Right kidney (tissue), 9 donors: ENCODE measurements at places on chromosomes 2 and 18.

DNA sequence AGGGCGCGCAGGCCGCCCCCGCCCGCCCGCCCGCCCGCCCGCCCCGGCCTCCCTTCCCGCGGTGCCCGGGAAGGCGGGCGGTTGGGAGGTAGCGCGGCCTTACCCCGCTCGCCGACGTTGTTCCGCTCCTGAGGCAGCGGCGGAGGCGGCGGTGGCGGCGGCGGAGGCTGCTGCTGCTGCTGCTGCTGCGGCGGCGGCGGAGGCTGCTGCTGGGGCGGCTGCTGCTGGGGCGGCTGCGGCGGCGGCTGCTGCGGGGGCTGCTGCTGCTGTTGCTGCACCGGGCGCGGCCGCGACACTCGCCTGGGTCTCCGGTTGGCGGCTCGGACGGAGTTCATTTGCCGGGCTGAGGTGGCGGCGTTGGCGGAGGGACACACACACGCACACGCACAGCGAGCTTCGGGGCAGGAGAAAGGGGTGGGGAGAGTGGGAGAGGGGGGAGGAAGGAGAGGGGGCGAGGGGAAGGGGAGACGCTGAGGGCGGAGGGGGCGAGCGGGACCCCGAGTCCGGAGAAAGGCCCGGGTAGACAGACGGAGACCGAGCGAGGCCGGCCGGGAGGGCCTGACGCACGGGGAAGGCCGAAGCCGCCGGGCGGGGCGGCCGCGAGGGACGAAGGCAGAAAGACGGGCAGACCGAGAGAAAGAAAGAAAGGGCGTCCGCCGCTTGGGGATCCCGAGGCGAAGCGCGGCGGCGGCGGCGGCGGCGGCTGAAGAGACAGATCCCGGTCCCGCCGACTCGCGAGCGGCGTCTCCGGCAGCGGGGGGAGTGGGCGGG lies 727 bp downstream of the FBXO11 start:
- no peak for DNase-seq

GRCh38 chr2:84940088-84940470 lies 30.9 kb upstream of the KCMF1 start:
- no peak for DNase-seq

DNA sequence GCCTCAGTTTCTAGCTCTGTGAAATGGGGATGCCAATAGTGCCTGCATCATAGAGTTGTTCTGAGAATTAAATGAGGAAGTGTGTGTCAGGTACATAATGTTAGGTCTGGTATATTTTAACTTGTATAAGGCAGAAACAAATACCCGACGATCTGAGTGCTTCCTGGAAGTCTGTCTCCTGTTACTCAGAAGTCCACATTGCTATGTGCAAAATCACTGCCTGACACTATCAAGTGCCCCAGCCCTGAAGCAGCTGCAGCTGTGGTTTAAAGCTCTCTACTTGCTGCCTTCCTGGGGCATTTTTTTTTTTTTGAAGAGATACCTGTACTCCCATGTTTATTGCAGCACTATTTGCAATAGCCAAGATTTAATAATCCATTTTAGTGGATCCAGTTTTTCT lies 125.3 kb downstream of the SLC4A3 start:
- no peak for DNase-seq

DNA sequence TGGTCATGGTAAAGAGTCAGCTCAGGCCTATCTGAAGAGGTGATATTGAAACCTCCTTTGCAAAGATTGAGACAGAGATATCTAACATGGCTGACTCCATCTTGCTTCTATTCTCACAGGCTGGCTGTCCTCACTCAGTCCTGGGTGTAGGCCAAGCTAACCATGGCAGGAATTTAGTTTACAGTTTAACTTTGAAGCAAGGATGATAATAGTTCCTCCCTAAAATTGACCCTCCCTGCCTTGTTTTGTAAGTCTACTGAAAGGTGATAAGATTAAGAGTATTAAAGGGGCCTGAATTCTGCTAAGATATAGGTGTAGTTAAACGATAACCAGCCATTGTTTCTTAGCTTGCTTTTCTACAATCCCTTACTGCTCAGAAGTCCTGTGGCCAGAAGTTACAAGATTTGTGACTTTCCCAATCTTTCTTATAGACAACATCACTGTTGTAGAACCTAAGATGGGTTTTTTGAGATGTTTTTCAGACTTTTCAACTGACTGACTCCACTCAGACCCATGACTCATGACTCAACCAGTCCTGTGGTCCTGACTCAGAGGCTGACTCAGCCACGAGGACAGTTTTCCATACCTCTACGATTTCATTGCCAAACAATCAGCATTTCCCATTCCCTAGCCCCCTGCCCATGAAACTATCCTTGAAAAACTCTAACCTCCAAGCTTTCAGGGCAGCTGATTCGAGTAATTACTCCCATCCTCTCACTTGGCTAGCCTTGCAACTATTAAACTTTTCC lies 195.7 kb upstream of the SESTD1 start:
- DNase-seq, result no peak

GRCh38 chr18:73681912-73682311 lies 465.7 kb downstream of the FBXO15 start:
- DNase-seq, result no peak

DNA sequence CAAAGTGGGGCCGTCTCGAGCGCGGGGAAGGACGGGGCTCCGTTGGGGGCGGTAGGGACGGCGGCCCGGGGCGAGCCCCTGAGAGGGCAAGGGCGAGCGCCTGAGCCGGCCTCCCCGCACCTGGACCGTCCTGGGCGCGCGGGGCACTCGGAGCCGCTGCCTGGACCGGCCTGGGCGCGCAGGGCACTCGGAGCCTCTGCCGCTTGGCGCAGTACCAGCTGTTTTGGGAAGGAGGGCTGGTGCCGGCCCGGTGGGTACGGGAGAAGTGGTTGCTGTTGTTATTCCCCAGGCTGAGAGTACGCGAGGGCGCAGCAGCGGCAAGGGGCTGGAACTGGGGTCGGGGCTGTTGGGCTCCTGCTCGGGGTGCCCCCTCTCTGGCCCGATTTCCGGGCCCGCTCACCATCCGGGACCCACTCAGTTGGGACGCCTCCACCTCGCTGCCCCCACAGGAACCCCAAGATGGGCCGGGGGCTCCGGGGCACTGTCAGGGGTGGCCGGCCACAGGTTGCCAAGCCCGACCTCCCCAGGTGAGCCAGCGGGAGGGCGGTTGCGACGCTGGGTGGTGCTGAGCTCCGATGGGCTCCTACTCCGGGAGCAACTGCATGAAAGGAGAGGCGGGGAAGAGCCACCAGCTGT lies 579 bp downstream of the ARHGEF4 start:
- DNase-seq, result peak; percentile 43

DNA sequence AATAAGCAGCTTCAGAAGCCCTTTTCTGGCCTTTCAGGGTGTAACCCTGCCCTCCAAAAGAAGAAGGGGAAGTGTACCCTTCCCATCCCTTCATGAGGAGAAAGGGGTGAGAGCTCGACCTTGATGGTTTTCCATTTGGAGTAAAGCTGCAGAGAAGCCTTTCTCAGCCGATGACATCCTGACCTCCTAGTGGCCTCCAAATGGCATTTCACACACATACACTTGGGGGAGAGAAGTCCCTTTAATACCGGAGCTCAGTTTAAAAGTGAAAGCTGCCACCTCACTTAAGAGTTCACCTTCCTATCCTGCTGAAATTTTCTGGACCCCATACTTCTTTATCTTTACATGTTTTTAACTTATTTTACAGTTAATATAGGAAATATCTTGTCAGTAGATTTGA lies 716.7 kb downstream of the DCDC2C start:
- no peak for DNase-seq

GRCh38 chr18:46269275-46269674 lies 165.1 kb downstream of the HAUS1 start:
- DNase-seq, result no peak

GRCh38 chr2:68974251-68974650 lies at the start of gene GKN1:
TSS of gene GKN1 (plus strand) at chr2:68974636. CDS start at chr2:68974678, 42 bp downstream.
- no peak for DNase-seq

DNA sequence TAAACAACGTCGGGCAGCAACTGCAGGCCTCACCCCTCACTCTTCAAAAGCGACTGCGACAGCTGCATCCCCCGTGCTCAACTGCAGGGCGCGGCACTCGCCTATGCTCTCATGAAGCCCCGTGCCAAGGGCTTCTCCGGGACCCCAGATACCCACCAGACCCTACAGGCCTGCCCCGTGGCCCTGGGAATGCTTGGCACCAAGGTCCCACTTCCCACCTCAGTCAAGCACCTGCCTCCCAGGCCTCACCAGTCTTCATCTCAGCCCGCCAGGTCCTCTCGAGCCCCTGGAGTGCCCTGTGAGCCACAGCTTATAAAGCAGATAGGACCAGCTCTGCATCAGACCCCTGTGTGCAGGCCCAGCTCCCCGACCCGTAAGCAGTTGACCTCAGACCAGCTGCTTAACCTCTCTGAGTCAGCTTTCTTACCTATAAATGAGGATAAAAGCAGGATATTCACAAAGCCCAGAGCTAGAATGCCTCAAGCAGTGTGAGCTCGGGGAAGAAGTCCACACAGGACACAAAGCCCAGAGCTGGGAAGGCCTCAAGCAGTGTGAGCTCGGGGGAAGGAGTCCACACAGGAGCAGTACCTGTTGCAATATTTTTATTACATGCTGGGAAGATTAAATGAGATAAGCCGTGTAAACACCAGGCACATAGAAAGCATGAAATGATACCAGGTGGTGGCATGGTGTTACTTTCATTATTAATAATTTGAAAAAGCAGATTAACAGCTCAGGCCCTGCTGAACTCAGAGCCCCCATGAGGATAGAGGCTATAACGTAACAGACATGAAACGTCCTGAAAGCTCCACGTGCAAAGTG lies 96.9 kb downstream of the HDAC4 start:
- DNase-seq, result no peak

GRCh38 chr18:50926521-50926920 lies 41.3 kb upstream of the ELAC1 start:
- DNase-seq, result no peak

DNA sequence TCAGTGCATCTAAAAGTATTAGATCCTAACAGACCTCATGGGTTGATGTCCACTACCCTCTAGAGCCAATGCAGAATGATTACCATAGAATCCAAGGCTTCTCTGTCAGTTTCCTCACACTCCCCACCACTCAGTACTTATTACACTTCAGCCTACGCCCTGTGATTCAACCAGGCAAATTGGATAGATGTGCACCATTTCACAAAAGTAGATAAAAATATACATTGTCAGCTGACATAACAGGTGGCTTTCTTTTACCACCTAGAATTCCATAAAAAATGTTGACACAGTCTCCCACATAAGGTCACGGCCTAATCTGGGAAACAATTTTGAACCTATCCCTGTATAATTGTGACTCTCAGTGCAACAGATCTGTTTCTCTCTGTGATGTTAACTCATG lies 144.9 kb downstream of the CERS6 start:
- no peak for DNase-seq

DNA sequence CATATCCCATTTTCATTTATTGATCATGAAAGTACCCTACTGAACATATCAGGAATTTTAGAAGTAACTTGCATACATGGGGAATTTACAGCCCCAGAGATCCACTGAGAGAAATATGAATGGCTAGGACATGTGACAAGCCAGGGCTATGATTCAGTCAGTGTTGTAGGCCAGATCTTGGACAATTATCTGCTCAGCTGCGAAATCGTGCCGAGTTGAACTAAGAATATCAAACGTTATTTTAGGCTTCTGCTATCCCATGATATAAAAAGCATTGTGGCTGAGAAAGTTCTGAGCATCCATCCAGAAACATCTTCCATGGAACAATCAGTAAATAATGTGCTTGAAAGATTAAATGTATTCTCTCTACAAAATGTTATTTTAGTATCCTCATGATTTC lies 85.7 kb upstream of the UNC80 start:
- DNase-seq, result no peak

DNA sequence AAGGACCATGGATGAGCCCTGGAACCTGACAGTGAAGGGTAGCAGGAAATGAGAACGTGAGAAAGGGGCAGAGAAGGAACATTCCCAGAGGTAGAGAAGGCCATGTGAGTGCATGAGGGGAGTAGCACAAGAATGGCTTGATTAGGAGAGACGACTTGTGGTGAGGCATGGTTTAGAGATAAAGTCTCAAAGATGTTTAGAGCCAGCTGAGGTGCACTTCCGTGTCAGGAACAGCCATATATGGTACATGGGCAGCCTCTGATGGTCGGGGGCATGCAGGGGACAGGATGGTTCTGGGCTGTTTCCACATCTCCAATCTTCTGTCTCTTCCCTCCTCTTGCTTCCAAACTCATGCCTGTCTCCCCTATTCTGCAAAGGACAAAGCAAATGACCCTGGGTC lies 28.8 kb upstream of the EFEMP1 start:
- DNase-seq, result no peak

GRCh38 chr2:174158003-174158402 lies 90.3 kb downstream of the OLA1 start:
- peak; percentile 9 for DNase-seq

GRCh38 chr18:73408469-73408868 lies 540.7 kb upstream of the NETO1 start:
- DNase-seq, result no peak

DNA sequence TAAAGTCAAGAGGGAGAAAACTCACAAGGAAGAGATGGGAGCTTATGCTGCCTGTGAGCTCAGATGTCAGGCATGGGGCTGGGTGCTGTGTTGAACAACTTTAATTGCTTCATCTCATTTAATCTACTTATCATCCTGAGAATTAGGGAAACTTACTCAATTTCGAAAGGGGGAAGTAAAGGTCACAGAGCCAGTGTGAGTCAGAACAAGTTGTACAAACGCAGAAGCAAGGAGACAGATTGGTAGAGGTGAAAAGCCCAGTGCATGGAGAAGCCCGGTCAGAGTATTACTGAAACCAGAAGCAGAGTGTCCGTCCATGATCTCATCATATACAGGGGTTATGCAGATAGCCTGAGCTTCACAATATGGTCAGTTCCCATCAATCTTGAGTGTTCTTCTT lies 281.1 kb upstream of the POU3F3 start:
- DNase-seq, result no peak

- no peak for DNase-seq
These were observed 81.8 kb downstream of the FAM168B start for GRCh38 chr2:131011486-131011885.

DNA sequence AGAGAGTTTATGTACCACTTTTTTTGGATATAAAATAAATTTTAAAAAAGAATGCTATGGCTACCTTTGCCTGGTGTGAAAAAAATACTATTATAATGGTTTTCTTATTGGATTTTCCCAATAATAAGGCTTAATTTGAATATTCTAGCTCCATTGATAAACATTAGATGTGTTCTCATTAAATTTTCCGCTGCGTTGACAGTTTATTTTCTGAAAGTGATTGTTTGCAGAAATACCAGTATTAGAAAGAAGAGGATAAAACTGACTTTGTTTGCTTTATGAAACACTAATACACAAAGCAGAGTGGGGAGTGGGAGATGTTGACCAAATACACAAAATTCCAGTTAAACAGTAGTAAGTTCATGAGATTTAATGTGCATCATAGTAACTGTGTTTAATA lies 433.3 kb upstream of the TMEFF2 start:
- DNase-seq, result no peak

DNA sequence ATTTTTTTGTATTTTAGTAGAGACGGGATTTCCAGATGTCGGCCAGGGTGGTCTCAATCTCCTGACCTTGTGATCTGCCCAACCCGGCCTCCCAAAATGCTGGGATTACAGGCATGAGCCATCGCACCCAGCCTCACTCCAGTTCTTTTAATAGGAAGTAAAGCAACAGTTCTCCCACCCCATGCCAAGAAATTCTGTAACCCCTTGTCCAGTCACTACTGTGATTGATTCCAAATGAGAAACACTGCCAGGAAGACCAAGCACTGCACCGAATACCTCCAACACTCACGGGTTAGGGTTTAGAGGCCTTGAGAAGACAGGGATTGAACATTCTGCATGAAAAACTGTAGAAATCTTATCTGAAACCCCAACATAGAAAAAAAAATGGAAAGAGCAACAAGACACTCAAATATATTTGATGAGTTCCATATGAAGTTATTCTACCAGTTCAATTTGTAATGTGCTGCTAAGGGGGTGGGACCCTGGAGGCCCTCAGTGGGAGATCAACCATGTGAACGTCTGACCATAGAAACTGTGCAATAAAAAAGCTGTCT lies 48.2 kb upstream of the BIN1 start:
- DNase-seq, result peak; percentile 47
